ENCODE measurements at places on chromosomes 2 and 18. TPM values are rescaled to one million over a fixed set of nuclear protein-coding genes. Genes with fewer than 3 reads are reported as not detected.

The CPO gene
- not detected for polyA plus RNA-seq

The EGR4 gene
- not detected for polyA plus RNA-seq

The CCBE1 gene
- not detected for polyA plus RNA-seq

The PPP4R1 gene
- 5.5 TPM for polyA plus RNA-seq

The CHAC2 gene
- polyA plus RNA-seq, result 4.9 TPM

The KANSL3 gene
- polyA plus RNA-seq, result 13.5 TPM

The UGT1A5 gene
- not detected for polyA plus RNA-seq

The PRKD3 gene
- polyA plus RNA-seq, result 31.5 TPM

The FAHD2A gene
- polyA plus RNA-seq, result 20.5 TPM

The DOCK10 gene
- 64.2 TPM for polyA plus RNA-seq

The RUFY4 gene
- not detected for polyA plus RNA-seq

The VWC2L gene
- not detected for polyA plus RNA-seq

The MAP2 gene
- polyA plus RNA-seq, result 0.48 TPM

The SCYGR4 gene
- polyA plus RNA-seq, result not detected

The ZNF804A gene
- polyA plus RNA-seq, result not detected

The GNAL gene
- polyA plus RNA-seq, result 0.09 TPM

The SERPINB11 gene
- not detected for polyA plus RNA-seq

The PLCL1 gene
- polyA plus RNA-seq, result 16.7 TPM

The KLHL14 gene
- polyA plus RNA-seq, result 0.08 TPM

The RMND5A gene
- 13.9 TPM for polyA plus RNA-seq

The UNC50 gene
- 59.2 TPM for polyA plus RNA-seq

The TNFAIP6 gene
- polyA plus RNA-seq, result not detected

The GPR45 gene
- polyA plus RNA-seq, result not detected

The MYL1 gene
- polyA plus RNA-seq, result not detected

The PAIP2B gene
- 2.0 TPM for polyA plus RNA-seq

The PPM1G gene
- 107 TPM for polyA plus RNA-seq

The SH2D6 gene
- not detected for polyA plus RNA-seq

The RALB gene
- 28.2 TPM for polyA plus RNA-seq

Data from naive thymus-derived CD4-positive, alpha-beta T cell (primary cell).